Activated CD8-positive, alpha-beta T cell treated with anti-CD3 and anti-CD28 coated beads for 36 hours (primary cell): ENCODE measurements at places on chromosomes 6 and 20. TPM values are rescaled to one million over a fixed set of nuclear protein-coding genes. Genes with fewer than 3 reads are reported as not detected.

The SYS1 gene
- total RNA-seq: 20.7 TPM

The UST gene
- 1.2 TPM for total RNA-seq

The RXRB gene
- total RNA-seq: 41.2 TPM

The PLG gene
- total RNA-seq: not detected

The TDRD6 gene
- not detected for total RNA-seq

The PET117 gene
- 17.2 TPM for total RNA-seq

The SYTL3 gene
- total RNA-seq: 163 TPM

DNA sequence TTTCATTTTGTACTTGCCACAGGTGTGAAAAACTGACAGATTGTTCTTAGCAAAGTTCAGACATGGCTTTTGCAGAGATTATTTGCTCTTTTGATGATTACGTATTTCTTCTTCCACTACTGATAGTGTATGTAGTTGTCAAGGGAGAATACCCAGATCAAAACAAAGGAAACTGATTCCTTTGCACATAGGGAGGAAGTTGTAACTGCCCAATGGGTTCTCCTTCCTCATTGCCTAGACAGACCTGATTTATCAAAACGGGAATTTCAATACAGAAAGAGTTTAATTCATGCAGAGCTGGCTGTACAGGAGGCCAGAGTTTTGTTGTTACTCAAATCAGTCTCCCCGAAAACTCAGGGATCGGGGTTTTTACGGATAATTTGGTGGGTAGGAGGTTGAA lies 214.7 kb downstream of the BCAS1 start:
- H3K27ac ChIP-seq: peak overlapping the region; percentile 57
- no peaks in the 10 kb centered on the region for H3K36me3 ChIP-seq
- peaks cover 35% of the 10 kb centered on the region for H3K4me1 ChIP-seq
- H3K27me3 ChIP-seq: no peaks in the 10 kb centered on the region
- H3K4me3 ChIP-seq: no peak overlapping the region

- H3K27ac ChIP-seq: no peak overlapping the region
- no peak for DNase-seq
- no peaks in the 10 kb centered on the region for H3K4me1 ChIP-seq
- no peaks in the 10 kb centered on the region for H3K36me3 ChIP-seq
- peaks cover 11% of the 10 kb centered on the region for H3K27me3 ChIP-seq
Observed at GRCh38 chr6:12969966-12970365, 253.4 kb downstream of the PHACTR1 start.

DNA sequence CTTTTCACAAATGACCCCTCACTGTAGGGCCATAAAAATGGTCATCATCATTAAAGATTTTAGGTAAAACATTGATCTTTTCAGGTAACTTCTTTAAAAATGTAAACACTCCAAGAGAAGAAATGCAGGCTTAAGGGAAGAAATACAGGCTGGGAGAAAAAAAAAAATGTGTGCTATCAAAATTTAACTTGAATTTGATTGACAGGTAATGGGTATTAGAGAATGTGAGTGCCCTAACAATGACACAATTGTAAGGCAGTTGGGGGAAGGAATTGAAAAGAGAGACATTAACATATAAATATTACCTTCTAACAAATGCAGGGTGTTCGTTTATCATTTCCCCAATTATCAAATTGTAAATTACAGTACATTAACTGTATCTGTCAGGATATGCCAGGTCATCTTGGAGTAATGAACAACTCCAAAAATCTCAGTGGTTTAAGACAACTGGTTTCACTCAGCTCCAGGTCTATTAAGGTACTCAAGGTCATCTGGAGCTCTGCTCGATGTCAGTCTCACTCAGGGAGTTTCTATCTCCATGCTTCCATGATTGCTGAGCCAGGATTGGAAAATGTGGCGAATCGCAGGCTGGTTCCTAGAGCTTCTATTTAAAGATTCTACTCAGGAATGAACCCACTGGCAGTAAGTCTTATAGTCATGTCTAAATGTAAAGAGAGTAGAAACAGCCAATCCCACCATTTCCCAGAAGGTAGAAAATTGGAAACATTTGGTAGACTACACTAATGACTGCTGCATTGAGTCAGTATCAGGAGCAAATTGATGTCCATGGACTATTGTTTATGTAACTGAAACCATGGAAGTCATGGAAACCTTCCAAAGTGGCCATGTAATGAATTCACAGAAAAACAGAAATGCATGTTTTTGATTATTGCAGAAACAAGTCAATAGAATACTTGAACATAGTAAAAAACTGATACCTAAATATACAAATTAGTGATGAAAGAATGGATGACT lies 55.6 kb downstream of the FRK start:
- H3K36me3 ChIP-seq: no peaks in the 10 kb centered on the region
- no peak overlapping the region for H3K27ac ChIP-seq
- H3K4me1 ChIP-seq: no peaks in the 10 kb centered on the region

DNA sequence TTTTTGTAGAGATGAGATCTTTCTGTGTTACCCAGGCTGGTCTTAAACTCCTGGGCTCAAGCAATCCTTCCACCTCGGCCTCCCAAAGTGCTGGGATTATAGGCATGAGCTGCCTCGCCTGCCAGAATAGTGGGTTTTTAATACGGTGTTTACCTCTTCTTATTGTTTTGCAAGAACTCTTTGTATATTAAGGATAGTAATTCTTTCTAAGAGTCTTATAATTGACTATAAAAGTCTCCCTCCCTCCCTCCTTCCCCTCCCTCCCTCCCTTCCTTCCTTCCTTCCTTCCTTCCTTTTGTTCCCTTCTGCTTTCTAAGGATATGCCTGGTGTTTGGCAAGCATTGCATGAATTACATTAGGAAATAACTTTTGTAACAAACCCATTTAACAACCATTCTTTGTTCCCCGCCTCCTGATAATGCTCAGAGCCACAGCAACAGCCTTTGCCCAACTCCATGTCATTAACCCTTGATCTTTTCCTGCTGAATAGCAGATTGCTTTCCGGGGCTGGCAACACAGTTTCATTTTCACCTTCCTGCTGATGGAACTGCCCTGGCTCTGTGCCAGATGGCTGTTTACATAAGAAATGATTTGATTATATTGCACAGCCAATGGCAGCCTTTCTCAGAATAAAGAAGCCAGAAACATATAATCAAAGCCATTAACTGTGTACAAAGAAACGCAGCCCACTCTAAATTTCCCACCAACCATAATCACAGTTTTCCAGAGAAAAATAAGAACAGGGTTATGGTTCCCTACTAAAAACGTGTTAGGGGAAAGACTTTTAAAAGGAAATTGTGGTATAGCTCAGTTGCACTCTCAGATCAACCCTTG lies 143.7 kb upstream of the PTPN1 start:
- H3K4me3 ChIP-seq: no peak overlapping the region
- peaks cover 4% of the 10 kb centered on the region for H3K4me1 ChIP-seq
- H3K36me3 ChIP-seq: no peaks in the 10 kb centered on the region
- no peak overlapping the region for H3K27ac ChIP-seq
- peaks cover 3% of the 10 kb centered on the region for H3K27me3 ChIP-seq
- DNase-seq: peak; percentile 47

- H3K4me3 ChIP-seq: no peak overlapping the region
- H3K27ac ChIP-seq: no peak overlapping the region
- H3K27me3 ChIP-seq: peaks cover 7% of the 10 kb centered on the region
- H3K4me1 ChIP-seq: no peaks in the 10 kb centered on the region
- DNase-seq: no peak
Observed at GRCh38 chr6:140576004-140576555, 1201.6 kb upstream of the CITED2 start.

DNA sequence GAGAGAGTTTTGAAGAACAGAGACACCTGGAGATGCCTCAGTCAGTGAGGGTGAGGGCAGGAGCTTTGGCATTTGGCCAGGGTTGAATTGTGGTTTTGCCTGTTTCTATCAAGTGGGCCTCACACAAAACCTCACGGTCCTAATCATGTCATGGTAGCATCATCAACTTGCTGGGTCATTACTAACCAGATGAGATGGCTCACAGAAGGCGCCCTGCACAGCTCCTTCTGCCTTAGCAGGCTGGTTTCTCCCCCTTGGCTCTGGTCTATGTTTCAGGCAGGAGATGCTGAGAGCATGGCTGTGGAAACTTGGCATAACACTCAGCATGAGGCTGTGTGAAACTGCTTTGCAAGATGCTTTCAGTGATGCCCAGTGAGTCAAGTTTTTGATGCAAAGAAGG lies 99.3 kb downstream of the LRRC1 start:
- DNase-seq: peak; percentile 81
- H3K4me3 ChIP-seq: no peak overlapping the region
- peaks cover 2% of the 10 kb centered on the region for H3K36me3 ChIP-seq
- H3K27me3 ChIP-seq: no peaks in the 10 kb centered on the region
- H3K4me1 ChIP-seq: peaks cover 13% of the 10 kb centered on the region

DNA sequence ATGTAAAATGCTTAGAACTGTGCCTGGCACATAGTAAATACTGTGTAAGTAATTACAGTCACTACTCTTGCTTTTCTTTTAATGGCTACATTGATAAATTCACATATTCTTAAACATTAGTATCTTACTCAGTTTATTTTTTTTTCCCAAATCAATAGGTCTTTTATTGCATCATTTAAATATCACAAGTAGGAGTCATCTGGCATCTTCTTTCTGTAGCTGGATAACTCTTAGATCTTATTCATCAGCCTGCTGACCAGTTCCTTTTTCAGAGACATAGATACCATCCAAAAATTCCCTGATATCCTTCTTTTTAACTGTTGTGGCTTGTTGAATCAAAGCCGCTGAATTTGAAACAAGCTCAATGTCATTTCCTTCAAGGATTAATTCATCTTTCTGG lies 20.0 kb upstream of the PHF3 start:
- H3K4me3 ChIP-seq: no peak overlapping the region
- H3K36me3 ChIP-seq: no peaks in the 10 kb centered on the region
- peaks cover 8% of the 10 kb centered on the region for H3K27me3 ChIP-seq
- DNase-seq: no peak

DNA sequence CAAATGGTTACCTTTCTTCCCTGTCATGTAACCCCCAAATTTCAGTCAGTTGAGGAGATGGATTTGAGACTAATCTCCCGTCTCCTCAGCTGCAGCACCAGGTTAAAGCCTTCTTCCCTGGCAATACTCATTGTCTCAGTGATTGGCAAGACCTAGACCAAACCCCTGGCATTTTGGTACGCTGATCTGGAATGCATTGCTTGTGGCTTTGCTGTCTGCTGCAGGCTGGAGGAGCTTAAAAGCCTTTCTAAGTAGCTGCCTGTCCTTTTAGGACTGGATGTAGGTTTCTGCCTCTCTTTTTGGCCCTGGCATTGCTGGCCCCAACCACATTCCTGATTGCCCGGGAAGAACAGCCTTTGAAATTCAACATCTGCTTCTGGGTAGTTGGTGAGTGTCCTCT lies 729.6 kb upstream of the GJE1 start:
- no peak overlapping the region for H3K4me3 ChIP-seq
- no peaks in the 10 kb centered on the region for H3K27me3 ChIP-seq
- no peak for DNase-seq
- H3K36me3 ChIP-seq: no peaks in the 10 kb centered on the region
- no peak overlapping the region for H3K27ac ChIP-seq

- no peaks in the 10 kb centered on the region for H3K36me3 ChIP-seq
- H3K4me3 ChIP-seq: no peak overlapping the region
- peaks cover 85% of the 10 kb centered on the region for H3K4me1 ChIP-seq
- no peaks in the 10 kb centered on the region for H3K27me3 ChIP-seq
Observed at GRCh38 chr6:118722829-118723813, 71.7 kb upstream of the CEP85L start.

GRCh38 chr6:161204866-161205557 lies 68.8 kb downstream of the AGPAT4 start:
- H3K27me3 ChIP-seq: no peaks in the 10 kb centered on the region
- no peaks in the 10 kb centered on the region for H3K4me1 ChIP-seq

GRCh38 chr6:149055195-149055899 lies 262.2 kb upstream of the TAB2 start:
- H3K27ac ChIP-seq: no peak overlapping the region
- H3K4me3 ChIP-seq: no peak overlapping the region
- no peaks in the 10 kb centered on the region for H3K27me3 ChIP-seq

- H3K27me3 ChIP-seq: no peaks in the 10 kb centered on the region
- peak overlapping the region; percentile 26 for H3K4me3 ChIP-seq
- H3K36me3 ChIP-seq: peaks cover 46% of the 10 kb centered on the region
- peak overlapping the region; percentile 80 for H3K27ac ChIP-seq
- peaks cover 24% of the 10 kb centered on the region for H3K4me1 ChIP-seq
Observed at GRCh38 chr20:37071481-37071911, 24.3 kb downstream of the RBL1 start.

- no peak overlapping the region for H3K27ac ChIP-seq
- H3K27me3 ChIP-seq: no peaks in the 10 kb centered on the region
- H3K4me1 ChIP-seq: peaks cover 16% of the 10 kb centered on the region
- H3K36me3 ChIP-seq: no peaks in the 10 kb centered on the region
- DNase-seq: no peak
- no peak overlapping the region for H3K4me3 ChIP-seq
Observed at GRCh38 chr6:16803294-16804200, 42.3 kb upstream of the ATXN1 start.

- peaks cover 4% of the 10 kb centered on the region for H3K4me1 ChIP-seq
- peaks cover 3% of the 10 kb centered on the region for H3K27me3 ChIP-seq
- H3K27ac ChIP-seq: no peak overlapping the region
- no peaks in the 10 kb centered on the region for H3K36me3 ChIP-seq
- peak; percentile 87 for DNase-seq
Observed at GRCh38 chr20:57346477-57346876, 4.6 kb upstream of the RAE1 start.

DNA sequence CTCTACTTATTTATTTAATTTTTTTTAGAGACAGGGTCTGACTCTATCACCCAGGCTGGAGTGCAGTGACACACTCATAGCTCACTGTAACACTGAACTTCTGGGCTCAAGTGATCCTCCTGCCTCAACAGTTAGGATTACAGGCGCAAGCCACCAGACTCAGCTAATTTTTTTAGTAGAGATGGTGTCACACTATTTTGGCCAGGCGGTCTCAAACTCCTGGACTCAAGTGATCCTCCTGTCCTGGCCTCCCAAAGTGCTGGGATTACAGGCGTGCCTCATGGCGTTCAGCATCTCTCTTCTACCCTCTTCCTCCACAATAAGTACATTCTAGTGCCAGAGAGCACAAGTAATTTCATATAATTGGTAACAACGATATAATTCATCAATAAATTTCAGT lies 5.5 kb downstream of the SSR1 start:
- H3K4me3 ChIP-seq: no peak overlapping the region
- DNase-seq: no peak
- H3K27me3 ChIP-seq: no peaks in the 10 kb centered on the region
- peak overlapping the region; percentile 3 for H3K27ac ChIP-seq
- H3K36me3 ChIP-seq: peaks cover 70% of the 10 kb centered on the region

- no peak overlapping the region for H3K4me3 ChIP-seq
- peaks cover 2% of the 10 kb centered on the region for H3K27me3 ChIP-seq
- no peak for DNase-seq
Observed at GRCh38 chr6:168641446-168641845, 200.5 kb downstream of the SMOC2 start.

- peaks cover 16% of the 10 kb centered on the region for H3K27me3 ChIP-seq
- no peaks in the 10 kb centered on the region for H3K36me3 ChIP-seq
- no peak overlapping the region for H3K4me3 ChIP-seq
- peak; percentile 39 for DNase-seq
- H3K4me1 ChIP-seq: no peaks in the 10 kb centered on the region
Observed at GRCh38 chr20:54668271-54669039, 193.1 kb downstream of the DOK5 start.

- H3K36me3 ChIP-seq: no peaks in the 10 kb centered on the region
- no peak overlapping the region for H3K4me3 ChIP-seq
- H3K4me1 ChIP-seq: no peaks in the 10 kb centered on the region
- DNase-seq: no peak
- H3K27ac ChIP-seq: no peak overlapping the region
Observed at GRCh38 chr6:82507112-82507511, 143.5 kb downstream of the TPBG start.
